CMK (cell line): ENCODE measurements at places on chromosomes 12 and 14.

DNA sequence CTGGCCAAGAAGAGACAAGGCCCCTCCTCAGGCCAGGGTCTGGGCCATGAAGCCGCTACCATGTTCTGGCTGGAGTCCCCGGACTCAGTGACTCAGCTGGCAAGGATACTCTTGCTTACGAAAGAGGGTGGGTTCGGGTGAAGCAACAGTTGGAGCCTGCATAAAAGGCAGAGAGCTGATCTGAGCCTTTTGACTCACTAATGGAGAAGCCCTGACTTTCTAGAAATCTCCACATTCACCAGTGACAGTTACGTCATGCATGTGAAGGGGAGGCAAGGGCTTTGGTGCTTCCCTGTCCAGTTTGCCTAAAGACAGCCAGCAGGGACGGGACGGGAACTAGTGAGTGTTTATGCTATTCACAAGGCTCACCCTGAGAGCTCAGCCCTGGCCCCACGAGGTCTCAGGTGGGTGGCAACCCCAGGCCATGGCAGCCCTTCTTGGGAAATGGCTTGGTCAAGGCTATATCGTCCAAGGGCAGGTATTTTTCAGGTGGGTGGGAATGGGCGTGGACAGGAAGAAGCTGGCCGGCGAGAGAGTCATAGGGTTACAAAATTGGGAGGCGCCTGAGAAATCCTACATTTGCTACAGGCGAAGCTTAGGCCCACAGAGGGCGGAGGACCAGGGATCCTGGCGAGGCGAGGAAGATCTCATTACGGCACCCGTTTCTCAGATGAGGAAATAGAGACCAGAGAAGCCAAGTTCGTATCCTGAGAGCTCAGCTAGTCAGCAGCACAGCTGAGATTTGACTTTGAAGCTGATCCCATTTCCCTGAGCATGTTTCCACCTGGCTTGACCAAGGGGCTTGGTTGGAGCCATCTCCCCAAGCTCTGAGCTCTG lies 314.6 kb downstream of the BCL11B start:
- DNase-seq, result no peak

- peak; percentile 51 for DNase-seq
Observed at GRCh38 chr14:75126679-75127473, at the start of gene NEK9. NEK9 (minus strand) TSS chr14:75127048; CDS start chr14:75126921, 127 bp downstream.

DNA sequence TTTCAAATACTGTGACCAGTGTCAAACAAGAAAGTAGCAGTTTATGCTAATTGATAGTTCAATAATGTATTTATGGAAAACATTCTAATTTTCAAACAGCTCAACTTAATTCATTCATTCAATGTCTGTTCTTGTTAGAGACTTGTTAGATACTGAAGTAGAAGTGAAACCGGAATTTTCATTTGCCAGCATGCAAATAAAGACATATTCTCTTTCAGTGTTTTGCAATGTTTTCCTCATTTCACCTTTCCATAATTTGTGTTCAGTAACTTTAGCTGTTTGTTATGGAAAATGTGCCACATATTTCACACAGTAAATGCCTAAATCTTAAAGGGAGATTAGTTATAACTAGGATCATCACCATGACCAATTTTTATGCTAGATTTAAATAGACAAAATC lies 21.2 kb downstream of the TAS2R50 start:
- no peak for DNase-seq

GRCh38 chr12:120247621-120248030 lies 17.9 kb downstream of the PXN start:
- DNase-seq, result no peak

DNA sequence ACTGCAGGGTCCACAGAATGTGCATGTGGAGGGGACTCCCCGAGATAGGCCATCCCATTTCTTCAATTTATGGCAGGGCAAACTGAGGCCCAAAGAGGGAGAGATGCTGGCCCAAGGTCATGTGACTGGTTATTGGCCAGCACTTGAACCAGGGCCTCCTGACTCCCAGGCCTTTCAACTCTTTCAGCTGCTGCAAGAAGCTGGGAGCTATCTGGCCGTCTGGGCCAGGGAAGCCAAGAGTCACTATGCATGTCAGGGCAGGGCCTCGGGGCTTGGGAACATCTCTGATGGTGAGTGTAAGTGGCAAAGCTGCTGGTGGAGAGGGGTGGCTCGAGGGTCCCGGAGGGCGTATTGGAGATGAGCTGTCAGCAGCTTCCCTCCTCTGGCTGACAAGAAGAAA lies 9.5 kb upstream of the LTBP2 start:
- no peak for DNase-seq
